ENCODE measurements at places on chromosomes 7 and 10.

DNA sequence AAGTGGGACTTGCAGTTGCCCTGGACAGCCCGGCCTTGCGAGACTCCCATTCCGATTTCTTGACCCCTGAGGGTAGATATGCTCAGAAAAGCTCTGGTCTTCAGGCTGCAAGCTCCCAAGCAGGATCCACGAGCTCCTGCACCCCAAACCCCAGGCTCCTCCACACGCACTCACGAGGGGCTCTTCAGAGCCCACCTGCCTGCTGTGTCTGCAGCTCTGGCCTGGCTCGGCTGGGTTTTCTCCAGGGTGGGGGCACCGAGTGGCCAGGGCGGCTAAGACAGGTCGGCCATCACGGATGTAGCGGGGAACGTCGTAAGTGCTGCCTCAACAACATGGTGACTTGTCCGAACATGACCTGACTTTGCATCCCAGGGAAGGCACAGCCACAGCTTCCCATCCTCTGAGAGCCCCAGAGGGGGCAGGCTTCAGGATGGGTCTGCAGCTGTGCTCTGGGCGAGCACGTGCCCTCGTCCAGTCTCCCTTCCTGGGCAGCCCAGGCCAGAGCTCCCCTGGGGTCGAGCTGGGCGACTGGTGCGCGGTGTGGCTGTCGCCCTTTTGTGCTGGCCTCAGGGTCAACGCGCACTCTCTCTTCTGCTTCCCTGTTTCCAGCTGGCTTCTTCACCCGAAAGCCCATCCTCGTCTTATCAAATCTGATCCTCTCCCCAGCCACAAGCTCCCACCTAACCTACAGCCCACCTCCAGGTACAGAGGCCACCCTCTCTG, 415.3 kb downstream of the DNAJB6 start:
- DNase-seq = no peak

DNA sequence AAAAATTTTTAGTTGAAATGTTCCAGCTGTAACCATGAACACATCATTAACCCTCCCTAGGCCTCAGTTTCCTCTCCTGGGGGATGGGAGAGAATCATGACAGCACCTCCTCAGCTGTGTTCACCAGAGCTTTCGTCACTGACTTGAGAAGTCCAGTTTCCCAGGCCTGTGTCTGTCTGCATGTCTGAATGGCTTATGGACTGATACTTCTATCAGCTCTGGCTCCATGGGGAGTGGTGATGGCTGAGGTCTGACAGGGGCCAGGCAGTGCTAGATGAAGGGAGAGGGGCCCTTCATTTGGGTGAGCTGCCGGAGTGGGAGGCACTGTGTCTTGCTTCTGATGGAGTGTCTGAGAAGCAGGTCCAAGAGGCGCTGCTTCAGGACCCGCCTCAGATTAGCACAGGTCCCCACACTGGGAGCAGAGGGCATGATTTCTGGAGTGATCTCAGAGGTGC, 192.9 kb downstream of the PTPN20 start:
- no peak for DNase-seq

- no peak for DNase-seq
These were observed 500.7 kb downstream of the TCERG1L start for GRCh38 chr10:130810856-130811255.

- DNase-seq = no peak
These were observed 363.8 kb upstream of the SHH start for GRCh38 chr7:156176039-156176438.

DNA sequence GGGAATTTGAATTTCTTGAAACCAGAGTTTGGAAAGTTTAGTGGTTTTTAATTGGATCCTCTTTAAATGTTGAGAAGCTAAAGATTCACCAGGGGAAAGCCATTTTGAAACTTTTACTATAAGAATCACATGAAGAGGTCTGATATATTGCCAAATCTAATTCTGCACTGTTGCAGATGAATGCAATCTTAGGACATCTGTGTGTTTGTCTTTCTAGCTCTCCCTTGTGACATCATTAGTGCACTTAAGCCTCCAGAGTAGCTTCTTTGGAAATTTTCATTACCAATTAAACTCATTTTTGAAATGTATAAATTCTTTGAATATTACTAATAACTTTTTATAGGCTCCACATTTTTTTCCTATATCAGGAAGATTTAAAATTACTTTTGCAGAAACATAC, 160.2 kb downstream of the BICC1 start:
- no peak for DNase-seq

- DNase-seq = no peak
These were observed 23.4 kb downstream of the LEP start for GRCh38 chr7:128264477-128264876.

DNA sequence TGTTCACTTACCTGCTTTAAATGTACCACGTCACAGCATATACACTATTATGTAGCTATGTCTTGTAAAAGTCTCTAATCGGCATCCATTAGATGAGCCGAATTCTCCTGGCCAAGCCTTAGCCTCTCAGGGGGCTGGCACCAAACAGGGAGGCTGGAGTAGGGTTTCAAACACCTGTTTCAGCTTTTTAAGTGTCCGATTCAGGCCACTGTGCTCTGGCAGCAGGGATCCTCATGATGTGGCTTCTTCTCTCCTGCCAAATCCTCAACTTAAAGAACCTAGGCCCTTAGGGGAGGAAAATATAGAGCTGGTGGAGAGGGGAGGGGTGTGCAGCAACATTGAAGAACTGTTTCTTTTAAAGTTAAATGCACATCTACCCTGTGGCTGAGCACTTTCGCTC, 68.5 kb upstream of the NFKB2 start:
- DNase-seq = no peak

DNA sequence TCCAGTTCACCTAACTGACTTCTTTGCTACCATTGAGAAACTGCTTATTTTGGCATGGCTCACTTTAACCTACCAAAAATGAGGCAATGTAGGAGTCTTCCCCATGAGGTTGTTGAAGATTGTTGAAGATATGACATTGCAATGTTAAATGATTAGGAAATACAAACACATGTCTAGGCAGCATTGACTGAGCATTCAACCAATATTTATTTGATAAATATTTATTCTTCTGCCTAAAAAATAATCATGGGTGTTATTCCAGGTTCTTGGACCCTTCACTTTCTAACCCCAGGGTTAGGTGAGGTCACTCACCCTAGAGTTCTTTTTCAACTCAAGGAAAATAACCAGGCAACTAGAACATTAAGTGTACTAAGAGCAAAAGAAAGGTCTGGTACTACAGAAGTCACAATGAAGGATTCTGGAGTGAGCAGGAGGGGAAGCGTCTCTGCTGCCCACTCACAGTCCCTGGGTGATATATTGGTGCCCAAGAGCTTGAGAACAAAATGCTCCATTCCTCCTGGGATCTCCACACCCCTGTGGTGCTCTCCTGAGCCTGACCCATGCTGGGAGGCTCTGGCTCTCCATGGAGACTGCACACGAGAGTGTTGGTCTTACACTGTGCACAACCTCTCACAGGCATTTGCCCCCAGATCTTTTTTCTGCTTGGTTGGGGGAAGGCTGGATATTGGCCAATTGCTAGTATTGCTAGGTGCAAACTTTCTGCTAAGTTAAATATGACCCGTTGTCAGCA, 123.4 kb downstream of the SPAG6 start:
- DNase-seq = no peak

DNA sequence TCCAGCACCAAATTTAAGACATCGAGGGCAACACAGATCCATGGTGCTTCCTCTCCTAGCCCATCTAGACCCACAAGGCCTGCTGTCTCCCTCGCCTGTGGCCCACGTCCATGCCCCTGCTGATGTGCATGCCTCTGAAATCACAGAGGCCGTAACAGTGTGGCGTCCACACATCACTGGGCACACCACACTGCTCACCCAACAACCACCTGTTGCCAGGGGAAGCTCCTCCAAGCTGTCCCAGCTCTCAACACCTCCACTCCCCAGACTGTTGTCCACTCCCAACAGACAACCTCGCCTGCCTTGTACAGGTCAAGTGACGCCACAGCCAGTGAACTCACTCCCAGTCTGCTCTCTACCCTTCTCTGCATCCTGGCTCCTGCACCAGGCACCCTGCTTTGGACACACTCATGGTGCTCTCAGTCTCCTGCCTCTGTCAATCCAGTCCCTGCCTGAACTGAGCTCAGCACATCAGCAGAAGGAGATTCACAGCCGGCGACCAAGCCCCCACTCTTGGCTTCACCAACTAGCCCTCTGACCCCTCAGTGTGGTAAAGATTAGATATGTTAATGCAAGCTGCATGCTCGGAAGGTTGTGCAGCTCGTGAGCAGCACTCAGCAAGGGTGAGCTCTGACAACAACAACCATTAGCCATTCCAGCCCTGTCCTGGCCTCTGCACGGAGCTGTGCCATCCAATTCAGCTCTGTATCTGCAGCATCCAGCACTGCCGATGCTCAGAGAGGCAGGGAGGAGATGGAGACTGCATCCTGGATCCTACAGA, 197.0 kb downstream of the TNS3 start:
- no peak for DNase-seq

- no peak for DNase-seq
These were observed 414.7 kb downstream of the PLXNA4 start for GRCh38 chr7:132161533-132161915.

DNA sequence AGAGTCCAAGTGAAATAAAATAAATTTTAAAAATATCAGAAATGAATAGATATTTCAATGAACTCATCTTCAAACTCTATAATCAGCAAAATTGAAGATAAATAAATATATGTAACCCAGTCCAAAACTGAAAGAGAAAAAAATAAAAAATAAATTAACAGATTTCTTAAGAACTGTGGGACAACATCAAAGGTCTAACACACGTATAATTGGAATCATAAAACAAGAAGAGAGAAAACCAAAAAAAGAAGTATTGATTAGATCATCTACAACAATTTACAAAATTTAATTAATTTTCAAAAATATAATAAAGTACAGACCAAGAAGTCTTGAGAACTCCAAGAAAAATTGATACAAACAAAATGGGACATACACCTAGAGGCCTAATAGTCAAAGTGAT, 625.8 kb upstream of the SORCS1 start:
- DNase-seq = no peak

GRCh38 chr7:71601851-71602250, 469.9 kb downstream of the GALNT17 start:
- no peak for DNase-seq
